NCI-H345 (cell line): ENCODE measurements at places on chromosomes 1 and 21.

- DNase-seq: no peak
These were observed 48.5 kb downstream of the CDC7 start for GRCh38 chr1:91549041-91549735.

DNA sequence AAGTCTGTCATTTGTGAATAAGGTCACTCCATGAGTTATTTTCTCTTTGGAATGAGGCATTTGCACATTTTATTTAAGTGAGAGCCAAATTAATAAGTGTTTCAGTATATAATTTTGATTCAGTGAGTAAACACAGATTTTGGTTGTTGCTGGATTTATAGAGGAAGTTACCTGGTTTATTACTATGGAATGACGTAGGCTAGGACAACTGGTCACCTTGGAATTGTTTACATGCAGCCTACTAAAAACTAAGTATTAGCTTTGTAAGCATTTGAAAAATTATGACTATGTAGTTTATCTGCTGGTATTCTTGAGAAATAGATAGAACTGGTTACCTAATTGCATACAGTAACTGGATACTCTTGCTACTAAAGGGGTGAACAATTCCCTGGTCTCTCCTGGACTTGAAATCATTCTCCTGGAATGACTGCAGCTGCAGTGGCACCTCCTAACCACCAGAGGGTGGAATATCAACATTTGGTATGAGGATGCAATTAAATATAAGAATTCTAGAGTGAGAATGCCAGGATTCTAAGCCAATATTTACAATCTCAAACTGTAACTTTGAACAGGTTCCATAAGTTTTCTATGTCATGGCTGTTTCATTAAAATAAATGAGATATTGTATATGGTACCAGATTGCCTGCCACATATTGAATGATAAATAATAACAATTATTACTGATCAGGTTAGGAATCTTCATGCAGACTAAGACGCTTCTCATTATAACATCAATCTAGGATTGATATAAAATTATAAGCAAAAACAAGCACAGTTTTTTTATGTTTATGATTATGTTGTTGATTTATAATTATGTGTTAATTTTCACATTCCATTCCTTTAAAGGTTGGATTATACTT, 3.5 kb upstream of the KRTAP27-1 start:
- peak; percentile 15 for DNase-seq

DNA sequence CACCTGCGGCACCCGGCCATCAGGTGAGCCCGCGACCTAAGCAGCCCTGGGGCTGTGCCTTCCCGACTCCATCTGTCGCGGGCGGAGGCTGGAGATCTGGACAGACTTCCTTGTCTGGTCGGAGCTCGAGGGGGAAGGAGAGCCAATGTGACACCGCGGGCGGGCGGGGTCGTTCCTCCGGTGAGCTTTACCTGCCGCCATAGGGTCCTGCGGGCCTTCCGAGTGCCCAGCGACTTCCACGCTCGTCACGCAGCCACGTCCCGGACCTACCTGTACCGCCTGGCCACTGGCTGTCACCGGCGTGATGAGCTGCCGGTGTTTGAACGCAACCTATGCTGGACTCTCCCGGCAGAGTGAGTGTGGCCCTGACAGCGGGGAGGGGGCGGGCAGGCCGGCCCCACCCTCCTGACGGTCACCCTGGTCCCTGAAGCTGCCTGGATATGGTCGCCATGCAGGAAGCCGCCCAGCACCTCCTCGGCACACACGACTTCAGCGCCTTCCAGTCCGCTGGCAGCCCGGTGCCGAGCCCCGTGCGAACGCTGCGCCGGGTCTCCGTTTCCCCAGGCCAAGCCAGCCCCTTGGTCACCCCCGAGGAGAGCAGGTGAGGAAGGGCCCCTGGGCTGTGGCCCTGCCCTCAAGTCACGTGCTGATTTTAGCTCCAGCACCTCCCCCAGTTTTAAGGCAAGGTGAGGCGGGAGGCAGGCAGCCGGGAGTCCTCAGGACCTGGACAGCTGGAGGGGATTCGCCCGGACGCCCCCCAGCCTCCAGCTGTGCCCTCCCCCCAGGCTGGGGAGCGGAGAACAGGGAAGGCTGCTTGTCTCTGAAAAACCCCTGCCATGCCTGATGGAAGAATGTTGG, 1.1 kb downstream of the PUSL1 start:
- no peak for DNase-seq

DNA sequence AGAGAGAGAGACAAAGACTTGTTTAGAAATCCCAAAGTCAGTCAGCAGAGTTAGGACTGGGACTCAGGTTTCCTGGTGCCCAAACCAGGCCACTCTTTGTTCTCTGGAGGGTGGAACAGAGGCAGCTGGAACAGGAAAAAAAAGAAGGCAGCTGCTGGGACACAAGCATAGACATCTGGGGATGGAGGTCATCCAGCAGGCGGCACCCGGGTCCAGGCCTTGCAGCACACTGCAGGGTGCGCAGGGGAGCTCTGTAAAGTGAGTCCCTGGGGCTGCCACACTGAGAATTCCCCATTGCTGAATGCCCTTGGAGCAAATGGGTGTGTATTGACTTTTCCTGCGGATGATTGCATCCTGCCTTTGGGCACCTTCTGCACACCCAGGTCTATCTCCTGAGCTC, 222.9 kb upstream of the CSF3R start:
- no peak for DNase-seq

DNA sequence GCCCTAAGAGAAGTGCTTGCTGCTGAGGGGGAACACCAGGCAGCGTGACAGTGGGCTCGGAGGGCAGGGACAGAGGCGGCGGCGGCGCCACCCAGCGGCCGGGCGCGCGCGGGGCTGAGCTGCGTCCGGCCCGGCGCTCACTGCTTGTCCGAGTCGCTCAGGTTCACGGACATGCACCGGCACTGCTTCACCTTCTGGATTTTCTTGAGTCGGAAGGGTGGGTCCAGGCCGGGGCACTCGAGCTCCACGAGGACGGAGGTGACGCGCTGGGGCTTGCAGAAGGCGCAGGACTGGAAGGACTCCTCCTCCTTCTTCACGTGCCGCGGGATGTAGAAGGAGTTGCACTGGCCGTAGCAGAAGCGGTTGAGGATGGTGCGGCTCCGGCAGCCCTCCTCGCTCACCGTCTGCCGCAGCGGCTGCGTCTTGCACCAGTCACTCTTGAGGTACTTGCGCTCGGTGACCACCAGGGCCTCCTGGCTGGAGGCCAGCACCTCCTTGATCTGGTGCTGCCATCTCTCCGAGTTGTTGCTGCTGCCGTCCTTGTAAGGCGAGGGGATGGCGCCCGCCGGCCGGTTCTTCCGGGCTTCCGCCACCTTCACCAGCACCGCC, 119.0 kb downstream of the GREM2 start:
- no peak for DNase-seq

DNA sequence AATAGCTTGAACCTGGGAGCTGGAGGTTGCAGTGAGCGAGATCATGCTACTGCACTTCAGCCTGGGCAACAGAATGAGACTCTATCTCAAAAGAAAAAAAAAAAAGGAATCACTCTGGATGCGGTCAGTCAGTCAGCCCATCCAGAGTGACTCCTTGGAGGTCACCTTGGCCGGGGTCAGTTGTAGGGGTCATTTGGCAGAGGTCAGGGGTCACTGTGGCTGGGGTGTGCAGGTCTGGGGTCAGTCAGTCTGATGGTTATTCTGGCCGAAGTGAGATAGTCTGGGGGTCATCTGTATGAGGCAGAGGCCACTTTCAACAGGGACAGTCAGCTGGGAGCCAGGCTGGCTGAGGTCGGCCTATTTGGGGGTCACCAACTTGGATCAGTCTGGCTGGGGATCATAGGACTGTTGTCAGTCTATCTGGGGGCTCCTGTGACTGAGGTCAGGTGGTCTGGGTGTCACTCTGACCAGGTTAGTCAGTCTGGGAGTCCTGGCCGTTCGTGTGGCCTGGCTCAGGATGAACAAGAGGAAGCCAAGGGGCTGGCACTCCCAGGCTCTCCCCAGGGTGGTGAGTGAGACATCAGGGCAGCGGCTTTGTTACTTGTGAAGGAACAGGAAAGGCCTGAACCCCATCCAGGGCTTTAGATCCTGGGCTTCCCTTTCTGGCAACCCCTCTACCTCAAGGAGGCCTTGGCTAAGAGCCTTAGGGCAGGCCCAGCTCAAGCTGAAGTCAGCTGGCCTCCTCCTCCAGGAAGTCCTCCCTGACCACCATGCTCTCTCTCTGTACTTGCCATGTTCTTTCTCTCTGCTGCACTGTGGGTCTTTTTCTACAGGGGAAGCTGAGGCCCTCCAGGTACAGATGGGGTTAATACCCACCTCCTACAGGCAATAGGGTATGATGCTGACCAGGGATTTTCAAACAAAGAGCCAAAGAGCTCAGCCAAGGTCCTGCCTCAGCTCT, 15.1 kb downstream of the PTPRU start:
- no peak for DNase-seq

DNA sequence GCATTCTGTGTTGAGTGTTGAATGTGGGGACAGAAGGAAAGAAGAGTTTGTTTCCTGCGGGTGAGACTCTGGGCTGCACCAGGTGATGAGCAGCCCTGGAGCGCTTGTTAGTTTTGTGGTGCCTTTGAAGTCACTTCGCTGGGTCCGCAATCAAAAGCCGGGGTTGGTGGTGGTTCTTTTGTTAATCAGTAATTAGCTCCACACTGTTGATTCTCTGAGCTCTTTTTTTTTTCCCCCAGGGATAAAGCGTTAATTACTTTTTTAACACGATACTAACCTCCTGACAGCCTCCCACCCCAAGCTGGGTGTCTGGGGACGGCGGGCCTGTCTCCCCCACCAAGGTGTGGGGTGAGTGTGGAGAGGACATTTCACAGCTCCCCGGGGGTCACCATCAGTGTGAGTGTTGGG, 56.6 kb downstream of the AGPAT3 start:
- no peak for DNase-seq

DNA sequence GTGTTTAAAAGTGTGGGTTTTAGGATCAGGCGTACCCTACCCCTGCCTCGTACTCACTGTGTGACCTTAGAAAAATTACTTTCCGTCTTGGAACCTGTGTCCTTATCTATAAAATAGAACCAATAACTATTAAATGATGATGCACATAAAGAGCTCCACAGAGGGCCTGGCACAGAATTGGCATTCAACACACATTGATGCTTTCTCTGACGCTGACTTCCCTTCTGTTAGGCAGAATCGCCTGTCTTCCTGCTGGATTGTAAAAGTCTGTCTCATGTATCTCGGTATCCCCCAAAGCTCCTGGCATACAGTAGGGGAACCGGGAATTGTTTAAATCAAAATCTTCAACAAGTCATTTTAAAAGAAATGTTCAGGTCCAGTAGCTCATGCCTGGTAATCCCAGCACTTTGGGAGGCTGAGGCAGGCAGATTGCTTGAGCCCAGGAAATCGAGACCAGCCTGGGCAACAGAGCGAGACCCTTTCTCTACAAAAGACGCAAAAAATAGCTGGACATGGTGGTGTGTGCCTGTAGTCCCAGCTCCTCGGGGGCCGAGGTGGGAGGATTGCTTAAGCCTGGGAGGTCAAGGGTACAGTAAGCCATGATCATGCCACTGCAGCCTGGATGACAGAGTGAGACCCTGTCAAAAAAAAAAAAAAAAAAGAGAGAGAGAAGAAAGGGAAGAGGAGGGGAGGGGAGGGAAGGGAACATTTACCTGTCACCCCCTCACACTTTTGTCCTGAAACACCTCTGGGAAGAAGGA, 41.3 kb upstream of the FHAD1 start:
- no peak for DNase-seq

DNA sequence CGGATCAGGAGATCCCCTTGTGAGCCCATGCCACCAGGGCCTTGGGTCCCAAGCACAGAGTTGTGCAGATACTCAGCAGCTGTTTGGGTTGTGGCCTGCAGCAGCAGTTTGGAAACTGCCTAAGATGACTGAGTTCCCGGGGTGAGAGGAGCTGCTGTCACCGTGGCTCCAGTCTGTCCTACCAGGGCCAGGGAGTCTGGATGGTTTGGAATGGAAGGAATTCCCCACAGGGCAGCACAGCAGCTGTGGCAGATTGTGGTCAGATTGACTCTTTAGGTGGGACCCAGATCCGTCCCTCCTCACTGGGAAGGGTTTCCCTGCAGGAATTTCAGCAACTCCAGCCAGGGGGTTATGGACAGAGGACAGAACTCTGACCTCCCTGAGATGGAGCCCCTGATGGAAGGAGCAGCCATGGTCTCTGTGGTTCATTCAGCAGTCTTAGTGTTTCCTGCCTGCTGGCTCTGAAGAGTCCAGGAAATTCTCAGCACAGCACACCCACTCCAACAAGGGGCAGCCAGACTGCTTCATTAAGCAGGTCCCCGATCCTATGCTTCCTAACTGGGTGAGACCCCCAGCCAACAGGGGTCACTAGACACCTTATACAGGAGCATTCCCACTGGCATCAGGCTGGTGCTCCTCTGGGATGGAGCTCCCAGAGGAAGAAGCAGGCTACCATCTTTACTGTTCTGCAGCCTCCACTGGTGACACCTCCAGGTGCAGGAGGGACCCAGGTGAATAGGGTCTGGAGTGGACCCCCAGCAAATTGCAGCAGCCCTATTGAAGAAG, 51.5 kb upstream of the TNFSF4 start:
- DNase-seq: no peak

GRCh38 chr1:243946946-243947345, 96.9 kb upstream of the AKT3 start:
- DNase-seq: no peak

DNA sequence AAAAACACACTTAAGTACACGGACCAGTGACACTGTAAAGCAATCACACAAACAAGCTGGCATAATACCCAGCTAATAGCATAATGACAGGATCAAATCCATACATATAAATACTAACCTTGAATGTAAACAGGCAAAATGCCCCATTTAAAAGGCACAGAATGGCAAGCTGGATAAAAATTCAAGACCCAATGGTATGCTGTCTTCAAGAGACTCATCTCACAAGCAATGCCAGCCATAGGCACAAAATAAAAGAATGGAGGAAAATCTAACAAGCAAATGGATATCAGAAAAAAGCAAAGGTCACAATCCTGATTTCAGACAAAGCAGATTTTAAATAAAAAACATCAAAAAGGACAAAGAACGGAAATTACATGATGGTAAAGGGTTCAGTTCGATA, 79.1 kb upstream of the PTGFR start:
- DNase-seq: peak; percentile 27

GRCh38 chr1:28860332-28861073, 48.5 kb downstream of the OPRD1 start:
- DNase-seq: peak; percentile 6

GRCh38 chr21:26067836-26068594, 102.6 kb downstream of the APP start:
- no peak for DNase-seq

DNA sequence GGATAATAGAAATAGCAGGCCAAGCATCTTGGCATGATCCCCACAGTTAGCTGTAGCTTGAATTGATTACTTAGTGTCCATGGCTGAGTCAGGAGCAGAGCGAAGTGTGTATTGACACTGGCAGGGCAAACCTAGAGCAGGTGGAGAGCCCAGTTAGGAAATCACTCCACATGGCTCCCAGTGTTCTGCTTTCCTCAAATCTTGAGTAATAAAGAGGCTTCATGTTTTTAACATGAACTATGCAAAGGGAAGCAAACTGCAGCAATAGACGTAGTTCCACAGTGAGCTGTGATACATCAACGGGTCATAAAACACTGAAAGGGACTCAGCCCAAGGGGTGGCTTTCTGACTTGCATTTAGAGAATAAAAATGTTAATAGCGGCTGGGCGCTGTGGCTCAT, 28.9 kb downstream of the RHEX start:
- no peak for DNase-seq
